ENCODE measurements at places on chromosomes 1 and 21.
A peak's percentile ranks its signal among the peaks of the same experiment; 100 is the strongest.

DNA sequence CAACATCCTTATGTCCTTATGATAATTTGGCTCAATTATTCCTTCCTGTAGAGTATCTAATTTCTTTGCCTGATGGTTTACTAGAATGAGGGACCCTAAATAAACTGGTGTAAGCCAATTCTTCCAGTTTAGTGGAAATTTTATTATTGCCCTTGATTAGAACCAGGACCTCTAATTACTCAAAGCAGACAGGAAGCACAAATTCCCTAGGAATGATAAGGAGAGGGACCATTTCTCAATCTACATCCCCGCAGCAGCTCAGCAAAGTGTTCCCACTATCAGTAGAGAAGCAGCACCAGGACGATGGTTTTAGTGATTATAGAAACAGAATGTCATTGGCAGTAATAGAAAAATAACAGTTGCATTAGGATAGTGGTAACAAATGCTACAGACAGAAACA lies 97.1 kb downstream of the PLPPR4 start:
- DNase-seq = no peak

DNA sequence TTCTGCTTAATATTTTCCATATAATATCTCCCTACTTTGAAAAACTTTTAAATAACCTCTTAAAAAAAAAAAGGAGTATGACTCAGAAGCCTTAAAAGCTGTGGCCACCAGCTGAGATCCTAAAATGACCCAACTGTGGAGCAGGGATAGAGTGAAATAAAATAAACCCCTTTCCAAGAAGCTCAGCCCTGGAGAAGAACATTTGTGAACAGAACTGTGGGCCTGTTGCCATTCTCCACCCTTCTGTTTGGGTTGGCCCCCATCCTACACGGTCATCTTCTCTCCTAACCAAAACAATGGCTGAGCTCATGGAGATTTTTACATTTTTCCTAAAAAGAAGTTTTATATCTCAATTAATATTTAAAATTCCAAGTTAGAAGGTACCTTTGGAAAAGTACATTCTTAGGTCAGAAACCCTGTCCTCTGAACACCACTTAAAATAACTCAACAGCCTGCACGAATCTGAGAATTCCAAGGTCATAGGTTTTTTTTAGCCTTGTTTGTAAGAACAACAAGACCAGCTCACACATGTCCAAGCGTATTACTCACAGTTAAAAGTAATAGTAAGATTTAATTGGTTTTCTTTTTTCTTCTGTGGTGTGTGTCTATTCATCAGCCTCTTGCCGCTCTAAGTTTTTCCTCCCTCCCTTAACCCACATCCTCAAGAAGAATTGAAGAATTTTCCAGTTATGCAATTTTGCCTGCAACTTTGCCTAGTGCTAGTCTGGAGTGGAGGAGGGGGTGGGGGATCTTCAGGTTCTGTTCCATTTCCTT lies 107.7 kb upstream of the ERRFI1 start:
- DNase-seq = peak; percentile 80

DNA sequence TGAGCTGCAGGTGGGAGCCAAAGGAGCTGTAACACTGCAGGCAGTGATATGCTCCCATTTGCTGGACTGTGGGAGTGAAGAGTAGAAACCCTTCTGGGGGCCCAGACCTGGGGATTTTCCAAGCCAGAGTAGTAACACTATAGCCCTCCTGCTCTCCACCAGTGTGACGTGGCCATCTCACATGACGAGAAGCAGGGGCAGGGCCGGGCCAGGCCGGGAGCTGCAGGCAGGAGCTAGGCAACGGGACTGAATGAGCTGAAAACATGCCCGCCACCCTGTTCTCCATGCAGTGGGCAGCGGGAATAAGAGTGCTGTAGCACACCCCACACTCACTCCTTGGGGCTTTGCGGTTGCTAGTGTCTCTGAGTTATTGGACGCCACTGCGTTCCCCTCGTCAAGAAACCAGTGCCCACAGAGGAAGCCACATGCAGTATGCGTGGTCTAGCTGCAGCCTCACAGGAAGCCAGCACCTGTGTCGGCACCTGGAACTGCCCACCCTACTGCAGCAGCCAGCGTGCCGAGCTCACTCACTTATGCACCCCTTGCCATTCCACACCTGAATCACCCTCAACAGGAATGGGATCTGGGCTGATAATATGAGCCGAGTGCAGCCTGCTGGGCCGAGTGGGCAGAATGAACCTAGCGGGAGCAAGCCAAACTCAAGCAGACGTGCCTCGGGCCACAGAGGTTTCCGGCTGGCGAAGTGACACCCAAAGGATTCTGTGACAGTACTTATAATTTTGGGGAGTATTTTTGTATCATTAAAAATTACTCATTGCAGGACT lies 1389.6 kb downstream of the KCNT2 start:
- DNase-seq = no peak

DNA sequence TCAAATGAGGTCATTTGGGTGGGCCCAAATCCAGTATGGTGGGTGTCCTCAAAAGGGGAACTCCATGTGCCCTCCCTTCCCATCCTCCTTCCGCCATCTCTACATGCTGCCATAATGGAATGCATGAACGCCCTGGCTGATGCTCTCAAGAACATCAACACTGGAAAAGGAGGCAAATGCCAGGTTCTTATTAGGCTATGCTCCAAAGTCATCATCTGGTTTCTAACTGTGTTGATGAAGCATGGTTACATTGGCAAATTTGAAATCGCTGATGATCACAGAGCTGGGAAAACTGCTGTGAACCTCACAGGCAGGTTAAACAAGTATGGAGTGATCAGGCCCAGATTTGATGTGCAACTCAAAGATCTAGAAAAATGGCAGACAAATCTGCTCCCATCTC lies 16.6 kb upstream of the TRIM45 start:
- DNase-seq = no peak

DNA sequence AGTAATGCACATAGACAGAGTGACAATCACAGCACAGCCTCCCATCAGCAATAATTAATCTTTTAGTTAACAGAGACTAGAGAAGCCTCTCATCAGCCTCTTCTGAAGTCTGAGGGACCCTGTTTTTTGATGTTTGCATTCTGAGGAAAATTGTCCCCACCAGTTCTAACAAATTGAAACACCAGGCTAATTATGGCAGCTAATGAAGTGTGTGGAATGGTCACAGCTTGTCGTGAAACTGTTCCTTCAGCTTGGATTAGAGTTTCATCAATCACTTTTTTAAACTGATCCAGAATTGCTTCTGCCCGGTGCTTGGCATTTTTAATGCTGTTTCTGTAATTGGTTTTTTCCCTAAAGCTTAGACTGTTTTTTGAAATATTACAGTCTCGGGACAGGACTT lies 208.0 kb downstream of the SPATA17 start:
- no peak for DNase-seq

GRCh38 chr21:44441581-44442265 lies 13.6 kb upstream of the LRRC3 start:
- DNase-seq = no peak

DNA sequence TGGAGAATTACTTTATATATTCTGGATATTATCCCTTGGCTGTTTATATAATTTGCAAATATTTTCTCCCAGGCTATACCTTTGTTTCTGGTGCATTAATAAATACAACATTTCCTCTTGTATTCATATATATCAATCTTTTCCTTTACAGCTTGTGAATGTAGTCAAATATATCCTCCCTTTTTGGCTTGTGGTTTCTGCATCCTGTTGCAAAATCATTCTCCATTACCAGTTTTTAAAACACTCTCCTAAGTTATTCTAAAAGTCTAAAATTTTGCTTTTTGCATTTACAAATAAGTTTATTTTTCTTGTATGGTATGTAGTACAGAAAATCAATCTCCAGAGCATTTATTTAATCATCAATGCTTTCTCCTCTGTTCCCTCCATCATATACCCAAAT lies 909.4 kb downstream of the ADGRL2 start:
- DNase-seq = no peak

DNA sequence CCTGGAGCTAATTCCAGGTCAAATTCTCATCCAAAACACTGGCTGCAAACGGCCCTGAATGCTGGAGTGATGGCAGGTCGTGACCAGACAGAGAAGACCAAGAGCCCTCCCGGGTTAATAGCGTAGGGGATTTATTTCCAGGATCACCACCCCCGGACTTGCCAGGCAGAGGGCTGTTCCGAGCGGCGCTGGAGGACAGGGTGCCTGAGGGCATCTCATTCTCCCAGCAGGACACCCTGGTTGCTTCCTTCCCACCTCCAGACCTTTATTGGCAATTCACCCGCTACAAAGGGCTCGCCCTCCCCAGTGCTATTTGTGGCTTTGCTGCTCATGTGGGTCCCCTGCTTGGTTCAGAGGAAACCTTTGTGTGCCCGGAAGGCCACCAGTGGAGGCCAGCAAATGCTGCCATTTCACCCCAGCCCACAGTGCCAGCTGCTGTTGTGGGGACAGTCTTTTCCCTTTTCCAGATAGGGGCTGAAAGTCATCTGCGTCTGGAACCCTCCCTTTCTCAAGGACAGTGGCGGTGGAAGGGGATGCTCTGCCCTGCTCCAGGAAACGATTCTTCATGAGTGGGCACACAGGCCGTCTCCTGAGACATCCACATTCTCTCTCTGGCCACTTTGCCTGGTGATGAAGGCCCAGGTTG lies 19.0 kb upstream of the C1orf174 start:
- DNase-seq = no peak

DNA sequence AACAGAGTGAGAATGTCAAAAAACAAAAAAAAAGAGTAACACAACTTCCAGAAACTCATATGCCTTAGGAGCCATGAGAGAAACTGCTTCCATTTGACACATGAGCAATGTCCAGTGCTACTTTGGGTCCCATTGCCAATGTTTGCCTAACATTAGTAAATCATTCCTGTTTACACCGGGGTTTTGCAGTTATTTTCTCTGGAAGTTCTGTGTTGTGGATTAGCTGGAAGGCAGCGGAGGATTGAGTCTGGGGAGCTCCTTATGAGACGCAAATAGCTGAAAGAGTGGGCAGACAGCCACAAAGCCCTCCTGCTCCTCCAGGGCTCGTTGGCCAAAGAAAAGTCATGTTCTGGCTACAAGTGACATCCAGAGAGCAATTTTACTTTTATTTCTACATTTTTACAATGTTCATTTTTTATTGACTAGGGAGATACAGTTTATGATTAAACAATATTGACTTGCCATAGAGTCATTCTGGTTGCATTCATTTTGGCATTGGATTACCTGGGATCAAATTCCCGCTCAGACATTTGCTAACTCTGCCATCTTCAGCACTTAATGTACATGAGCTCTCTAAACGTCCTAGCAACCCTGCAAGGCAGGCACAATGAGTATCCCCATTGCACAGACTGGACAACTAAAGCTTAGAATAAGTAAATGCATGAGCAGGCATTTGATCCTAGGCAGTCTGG lies 66.4 kb upstream of the GALNT2 start:
- no peak for DNase-seq

GRCh38 chr1:187689129-187689528 lies 860.4 kb downstream of the PLA2G4A start:
- DNase-seq = peak; percentile 71

- no peak for DNase-seq
Observed at GRCh38 chr1:105533996-105534395, 1522.5 kb upstream of the PRMT6 start.

DNA sequence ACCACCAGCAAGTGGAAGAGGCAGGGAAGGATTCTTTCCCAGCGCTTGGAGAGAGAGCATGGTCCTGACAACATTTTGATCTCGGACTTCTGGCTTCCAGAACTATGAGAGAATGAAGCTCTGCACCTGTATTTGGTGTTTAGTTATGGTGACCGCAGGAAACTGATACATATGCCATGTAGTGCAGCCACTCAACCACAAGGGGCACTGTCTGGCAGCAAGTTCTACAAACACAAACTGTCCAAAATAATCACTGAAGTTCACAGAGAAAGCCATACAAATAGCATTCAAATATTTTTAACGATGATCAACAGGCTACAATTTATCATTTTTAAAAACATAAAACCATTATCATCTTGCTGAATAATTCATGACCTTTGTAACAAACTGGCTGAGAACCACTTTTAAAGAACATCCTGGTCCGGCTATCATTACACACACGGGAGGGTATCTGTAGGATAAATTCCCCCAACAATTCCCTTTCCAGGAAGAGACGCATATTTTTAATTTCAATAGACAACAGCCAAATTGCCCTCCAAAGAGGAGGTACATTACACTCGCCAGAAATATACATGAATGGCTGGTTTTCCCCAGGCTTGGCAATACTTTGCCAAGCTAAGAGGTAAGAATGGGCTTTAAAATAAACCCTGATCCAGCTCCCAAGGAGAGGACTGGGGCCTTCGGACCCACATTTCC lies 9.2 kb upstream of the CBR3 start:
- DNase-seq = peak; percentile 68

DNA sequence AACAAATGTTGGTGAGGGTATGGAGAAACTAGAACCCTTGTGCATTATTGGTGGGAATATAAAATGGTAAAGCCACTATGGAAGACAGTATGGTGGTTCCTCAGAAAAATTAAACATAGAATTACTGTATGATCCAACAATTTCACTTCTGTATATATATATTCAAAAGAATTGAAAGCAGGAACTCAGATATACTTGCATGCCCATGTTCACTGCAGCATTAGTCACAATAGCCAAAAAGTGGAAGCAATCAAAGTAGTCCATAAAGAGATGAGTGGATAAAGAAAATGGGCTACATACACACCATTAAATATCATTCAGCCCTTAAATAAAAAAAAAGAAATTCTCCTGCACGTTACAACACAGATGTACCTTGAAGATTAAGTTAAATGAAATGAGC lies 34.1 kb downstream of the ABL2 start:
- DNase-seq = no peak

DNA sequence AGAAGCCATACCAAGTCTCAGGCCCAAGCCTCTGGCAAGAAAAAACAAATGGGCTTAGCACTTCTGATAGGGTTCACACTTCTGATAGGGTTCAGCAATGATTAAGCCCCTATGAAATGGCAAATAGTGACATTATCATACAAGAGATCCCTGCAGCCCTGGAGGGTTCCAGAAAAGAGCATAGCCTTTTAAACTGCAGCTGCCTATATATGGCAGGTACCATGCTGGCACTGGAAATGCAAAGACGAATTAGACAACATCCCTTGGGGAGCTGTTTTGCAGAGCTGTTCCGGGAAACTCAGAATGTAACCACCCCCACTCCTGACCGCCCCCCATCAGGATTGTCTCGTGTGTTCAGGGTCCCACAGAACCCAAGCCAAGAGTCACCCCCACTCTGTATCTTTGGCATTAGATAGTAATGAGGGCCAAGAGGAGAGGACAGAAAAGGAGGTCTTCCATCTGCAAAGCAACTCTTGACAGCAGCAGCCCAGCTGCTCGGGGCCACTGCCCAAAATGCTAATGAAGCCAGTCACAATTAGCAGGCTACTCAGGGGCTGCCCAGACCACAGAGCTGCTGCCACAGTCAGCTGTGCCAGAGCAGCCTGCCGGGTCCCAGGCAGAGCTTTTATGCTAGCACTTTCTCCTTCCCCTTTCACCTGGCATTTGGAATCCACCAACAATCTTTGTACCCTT lies 50.9 kb downstream of the ITPKB start:
- no peak for DNase-seq

DNA sequence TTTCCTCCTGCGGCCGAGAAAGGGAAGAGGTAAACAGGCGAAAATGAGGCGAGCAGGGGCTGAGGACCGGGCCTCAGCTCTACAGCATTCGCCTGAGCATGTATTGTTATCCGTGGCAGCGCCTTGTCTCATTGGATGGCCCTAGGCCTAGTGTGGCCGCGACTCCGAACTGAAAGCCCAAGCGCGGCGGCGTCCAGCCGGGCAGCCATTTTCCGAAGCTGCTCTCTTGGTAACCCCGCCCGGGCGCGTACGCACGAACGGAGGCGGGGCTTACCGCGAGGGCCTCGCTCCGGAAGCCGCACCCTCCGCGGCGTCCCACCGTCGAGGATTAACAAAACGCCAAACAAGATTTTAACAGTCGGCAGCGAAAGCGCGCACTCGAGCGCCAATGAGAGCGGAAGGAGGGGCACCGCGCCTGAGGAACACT lies 797 bp upstream of the USP1 start:
- peak; percentile 100 for DNase-seq

GRCh38 chr1:206068314-206068713 lies 15.3 kb downstream of the RHEX start:
- DNase-seq = no peak

All from lung microvascular endothelial cell (primary cell).